ENCODE measurements at places on chromosomes 11 and 22.

- DNase-seq = no peak
Measured at GRCh38 chr11:108588287-108588686, 5.3 kb downstream of the EXPH5 start.

GRCh38 chr22:21922370-21923162 is 30.1 kb downstream of the PPM1F start:
- no peak for DNase-seq

DNA sequence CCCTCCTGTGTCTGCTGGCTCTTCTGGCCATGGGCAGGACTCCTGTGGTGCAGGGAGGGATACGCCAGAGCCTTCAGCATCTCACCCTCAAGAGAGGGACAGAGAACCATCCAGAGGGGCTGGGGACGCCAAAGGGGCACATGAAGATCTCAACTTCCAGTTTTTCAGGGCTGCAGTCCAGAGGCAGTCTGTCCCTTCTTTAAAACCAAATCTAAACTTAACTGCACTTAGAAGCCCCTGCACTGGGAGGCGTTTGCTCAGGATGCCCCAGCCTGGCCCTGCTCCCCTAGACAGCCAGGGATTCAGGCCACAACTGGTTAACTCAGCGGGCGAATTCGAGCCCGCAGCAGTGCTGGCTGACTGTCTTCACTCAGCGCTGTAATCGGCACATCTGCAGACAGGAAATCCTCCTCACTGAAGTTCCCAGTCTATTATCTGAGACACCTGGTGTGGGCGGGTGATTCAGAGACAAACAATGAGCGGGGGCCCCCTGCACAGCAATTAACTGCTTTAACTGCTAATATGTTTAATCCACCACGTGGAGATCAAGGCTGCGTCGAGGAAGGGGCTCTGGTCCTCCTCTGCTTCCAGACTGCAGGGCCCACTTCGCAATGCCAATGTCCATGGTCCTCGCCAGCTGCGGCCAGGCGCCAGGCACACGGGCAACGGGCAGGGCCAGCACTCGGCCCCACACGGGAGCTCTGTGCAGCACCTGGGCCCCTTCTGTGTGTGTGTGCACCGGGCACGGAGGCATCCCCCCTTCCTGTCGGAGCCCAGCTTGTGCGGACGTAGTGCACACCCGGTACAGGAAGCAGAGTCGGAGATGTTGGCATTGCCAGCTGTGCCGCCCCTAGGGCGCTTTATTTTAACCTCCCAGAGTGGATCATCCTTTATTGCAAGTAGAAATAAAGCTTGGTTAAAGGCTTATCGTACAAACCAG is 36.9 kb upstream of the GNB1L start:
- no peak for DNase-seq

- no peak for DNase-seq
Measured at GRCh38 chr11:72418834-72419560, 15.3 kb downstream of the CLPB start.

DNA sequence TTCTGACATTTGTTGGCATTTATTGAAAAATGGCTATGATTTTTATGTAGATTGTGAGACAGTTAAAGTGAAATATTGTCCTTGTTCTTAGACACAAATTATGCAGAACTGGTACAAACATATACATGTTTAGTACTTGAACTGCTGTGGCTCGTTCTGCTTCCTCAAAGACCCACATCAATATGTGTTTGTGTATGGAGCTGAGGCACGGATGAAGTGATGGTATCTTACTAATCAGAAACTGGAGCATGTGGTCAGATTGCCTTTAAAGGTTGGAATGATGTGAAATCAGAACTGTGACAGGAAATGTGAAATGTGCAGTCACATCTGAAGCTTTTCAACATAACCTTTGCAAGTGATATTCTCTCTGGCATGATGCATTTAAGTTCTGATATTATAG is 130.4 kb downstream of the NAV2 start:
- no peak for DNase-seq

DNA sequence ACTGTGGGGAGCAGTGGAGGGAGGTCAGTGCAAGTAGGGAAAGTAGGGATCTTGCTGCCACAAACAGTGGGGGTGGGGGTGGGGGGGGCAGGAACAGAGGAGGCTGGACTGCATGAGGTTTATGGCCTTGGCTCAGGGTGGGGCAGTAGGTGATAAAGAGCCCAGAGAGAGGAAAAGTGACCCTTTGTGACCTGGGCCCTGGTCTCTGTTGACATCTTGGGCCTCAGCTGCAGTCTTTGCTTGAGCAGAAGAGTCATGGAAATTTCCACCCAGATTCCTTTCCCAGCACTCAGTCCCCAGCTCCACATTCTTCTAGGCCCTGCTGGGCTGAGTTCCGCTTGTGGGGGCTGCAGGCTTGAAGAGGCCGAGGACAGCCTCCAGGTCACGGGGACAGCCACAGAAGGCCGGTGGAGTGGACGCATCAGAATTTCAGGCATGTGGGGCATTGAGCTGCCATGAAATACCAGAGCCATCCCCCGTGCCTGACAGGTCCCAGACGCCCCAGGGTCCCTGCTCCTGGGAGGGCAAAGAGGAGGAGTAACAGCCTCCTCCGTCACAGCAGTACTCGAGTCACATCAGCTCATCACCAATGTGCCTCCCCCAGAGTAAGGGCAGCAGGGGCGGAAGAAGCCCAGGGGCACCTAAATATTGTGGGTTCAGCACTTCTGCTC is 9.7 kb upstream of the MALAT1 start:
- peak; percentile 97 for DNase-seq

- peak; percentile 11 for DNase-seq
Measured at GRCh38 chr11:57546869-57547475, 9.6 kb downstream of the SMTNL1 start.

GRCh38 chr22:20000246-20001081 is 16.2 kb downstream of the ARVCF start:
- DNase-seq = no peak

DNA sequence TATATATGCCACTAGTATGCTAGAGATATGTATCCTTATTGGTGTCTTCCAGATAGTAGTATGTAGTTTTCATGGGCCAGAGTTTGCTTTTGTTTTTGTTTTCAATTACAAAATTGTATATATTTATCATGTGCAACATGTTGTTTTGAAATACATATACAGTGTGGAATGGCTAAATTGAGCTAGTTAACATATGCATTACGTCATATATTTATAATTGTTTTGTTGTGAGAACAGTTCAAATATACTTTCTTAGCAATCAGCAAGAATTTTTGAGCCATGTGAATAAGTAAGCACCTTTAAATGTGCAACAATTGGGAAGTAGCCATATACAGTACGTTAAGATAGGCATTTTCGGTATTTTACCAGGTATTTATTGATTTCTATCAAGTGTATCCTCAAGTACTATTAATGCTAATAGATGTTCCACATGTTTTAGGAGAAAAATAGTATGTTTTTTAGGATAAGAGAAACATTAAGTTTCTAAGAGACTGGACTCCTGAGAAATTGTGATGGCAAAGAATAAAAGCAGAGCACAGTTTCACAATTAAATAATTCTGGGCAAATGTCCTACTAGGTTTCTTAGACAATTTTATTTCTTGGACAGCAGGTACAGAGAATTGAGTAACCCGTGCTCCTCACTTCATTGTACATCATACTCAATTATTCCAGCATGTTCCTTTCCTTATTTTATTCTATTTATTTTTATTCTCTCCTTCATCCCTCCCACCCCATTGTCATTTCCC is 60.5 kb upstream of the SLC5A12 start:
- no peak for DNase-seq

DNA sequence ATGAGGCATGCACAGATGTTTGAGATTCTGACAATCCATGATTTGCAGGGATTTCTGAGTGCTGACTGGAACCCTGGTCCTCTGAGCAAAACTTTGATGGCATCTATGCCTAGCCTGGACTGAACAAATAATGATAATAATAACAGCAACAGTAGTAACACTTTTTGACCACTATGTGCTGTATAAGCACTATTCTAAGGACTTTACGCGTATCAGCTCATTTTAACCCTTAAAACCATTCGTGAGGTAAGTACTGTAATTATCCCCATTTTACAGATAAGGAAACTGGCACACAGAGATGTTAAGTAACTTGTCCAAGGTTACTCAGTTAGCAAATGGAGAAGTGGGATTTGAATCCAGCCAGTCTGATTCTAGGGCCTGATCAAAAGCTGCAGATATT is 168.4 kb downstream of the C11orf91 start:
- DNase-seq = no peak

GRCh38 chr22:45322873-45323525 is 13.3 kb downstream of the FAM118A start:
- DNase-seq = no peak

DNA sequence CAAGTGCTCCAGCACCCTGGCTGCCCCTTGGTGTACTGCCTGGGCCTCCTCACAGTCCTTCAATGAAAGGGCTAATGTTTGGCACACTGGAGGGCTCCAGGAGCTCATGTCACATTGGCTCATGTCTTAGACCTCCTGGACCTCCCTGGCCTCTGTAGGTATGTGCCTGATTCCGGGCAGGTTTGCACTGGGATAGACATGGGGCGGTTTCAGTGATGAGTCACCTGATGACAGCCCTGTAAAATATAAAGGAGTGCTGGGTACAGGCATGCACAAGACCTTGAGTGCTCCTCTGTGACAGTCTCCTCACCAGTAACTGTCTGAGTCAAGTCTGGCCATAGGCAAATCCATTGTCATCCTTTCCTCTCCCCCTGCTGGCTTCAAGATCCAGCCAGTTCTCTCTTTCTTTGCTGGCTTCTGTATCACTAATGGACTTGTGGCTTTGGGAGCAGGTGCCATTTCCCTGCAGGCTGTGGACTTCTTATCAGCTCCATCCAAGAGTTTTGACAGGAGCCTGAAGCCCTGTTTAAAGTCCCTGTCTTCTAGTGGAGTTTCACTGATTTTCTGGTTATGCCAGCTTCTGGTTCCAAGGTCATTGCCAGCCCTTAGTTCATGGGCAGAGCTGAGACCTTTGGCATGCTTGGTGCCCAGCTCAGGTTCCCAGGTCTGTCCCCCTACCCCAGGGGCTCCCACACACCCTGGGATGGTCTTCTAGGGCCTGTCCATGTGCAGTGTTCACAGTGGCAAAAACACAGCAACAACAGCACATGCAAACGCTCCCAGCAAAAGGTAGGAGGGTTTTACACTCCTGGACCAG is 22.7 kb upstream of the P2RY2 start:
- no peak for DNase-seq

DNA sequence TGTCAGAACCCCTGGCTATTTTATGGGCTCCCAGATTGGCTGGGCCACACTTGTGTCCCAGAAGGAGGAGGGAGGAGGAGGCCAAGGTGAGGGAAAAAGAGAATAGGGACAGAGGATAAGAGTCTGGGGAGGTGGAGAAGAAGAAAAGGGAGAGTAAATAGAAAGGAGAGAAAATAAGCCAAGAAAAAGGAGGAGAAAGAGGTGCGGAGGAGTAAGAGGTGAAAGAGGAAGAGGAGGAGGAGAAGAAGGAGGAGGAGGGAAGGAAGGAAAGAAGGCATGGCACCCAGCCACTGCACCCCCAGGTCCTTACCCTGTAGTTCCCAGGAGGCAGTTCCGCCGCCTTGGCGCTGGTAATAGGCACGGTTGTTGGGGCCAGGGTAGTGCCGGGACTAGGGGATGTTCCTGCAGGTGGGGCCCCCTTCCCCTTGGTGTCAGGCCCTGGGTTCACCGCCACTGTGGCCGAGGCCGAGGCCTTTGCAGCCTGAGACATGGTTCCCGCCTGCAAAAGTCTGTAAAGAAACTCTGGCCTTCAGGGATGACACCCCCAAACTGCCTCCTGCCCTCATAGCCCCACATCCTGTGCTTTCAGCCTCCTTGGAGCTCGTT is 1.9 kb downstream of the CRYBB1 start:
- DNase-seq = no peak

GRCh38 chr11:68127714-68128681 is 6.8 kb upstream of the CHKA start:
- DNase-seq = no peak

DNA sequence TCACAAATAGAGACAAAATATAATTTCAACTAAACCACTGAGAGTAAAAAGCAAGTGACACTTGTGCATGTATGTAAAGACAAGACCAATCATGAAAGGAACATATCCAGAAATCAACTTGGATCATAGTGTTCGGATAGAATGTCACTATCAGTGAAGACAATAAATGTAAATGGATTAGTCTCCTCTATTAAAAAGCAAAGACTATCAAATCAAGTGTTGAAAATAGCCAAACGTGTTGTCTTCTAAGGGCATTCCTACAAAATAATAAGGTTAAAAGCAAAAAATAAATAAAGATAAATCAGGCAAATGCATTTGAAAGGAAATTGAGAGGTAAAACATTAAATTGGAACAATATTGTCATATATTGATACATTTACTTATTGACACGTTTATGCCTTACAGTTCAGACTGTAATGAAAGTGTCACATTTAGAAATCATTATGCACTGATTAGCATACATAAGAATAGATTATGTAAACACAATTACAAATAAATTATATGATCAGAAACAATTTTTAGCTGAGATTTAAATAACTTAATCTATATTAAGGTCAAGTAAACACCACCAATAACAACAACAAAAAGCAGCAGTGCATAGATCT is 1100.1 kb downstream of the BRD1 start:
- no peak for DNase-seq

DNA sequence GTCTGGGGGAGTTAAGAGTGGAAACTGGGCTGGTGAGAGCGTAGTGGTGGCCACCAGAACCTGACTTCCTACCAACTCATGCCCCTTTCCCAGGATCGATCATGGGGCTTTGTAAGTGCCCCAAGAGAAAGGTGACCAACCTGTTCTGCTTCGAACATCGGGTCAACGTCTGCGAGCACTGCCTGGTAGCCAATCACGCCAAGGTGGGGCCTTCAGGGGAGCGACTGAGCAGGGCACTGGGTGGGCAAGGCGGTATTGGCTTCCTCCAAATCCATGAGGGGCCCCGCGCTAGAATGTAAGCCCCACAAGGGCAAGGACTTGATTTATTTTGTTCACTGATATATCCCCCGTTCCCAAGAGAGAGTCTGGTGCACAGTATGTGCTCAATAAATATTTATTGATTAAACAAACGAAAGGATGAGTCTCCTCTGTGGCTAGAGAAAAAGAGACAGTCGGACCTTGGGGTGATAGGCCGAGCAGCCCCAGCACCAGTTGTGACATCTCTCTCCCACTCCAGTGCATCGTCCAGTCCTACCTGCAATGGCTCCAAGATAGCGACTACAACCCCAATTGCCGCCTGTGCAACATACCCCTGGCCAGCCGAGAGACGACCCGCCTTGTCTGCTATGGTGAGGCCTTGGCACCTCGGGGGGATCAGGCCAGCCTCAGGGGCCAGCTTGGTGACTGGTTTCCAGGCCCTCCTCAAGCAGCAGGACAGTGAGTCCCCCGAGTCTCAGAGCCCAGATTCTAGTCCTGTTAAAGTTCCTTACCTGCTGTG is 765 bp downstream of the ZFPL1 start:
- DNase-seq = no peak
